Cardiac septum (tissue), 1 donor: ENCODE measurements at places on chromosomes 11 and 22. TPM values are rescaled to one million over a fixed set of nuclear protein-coding genes. Genes with fewer than 3 reads are reported as not detected.
A peak's percentile ranks its signal among the peaks of the same experiment; 100 is the strongest.

- no peak for DNase-seq
These were observed 4.8 kb downstream of the ARHGEF17 start for GRCh38 chr11:73312851-73313327.

Gene TAF1D
- 41.1 TPM for total RNA-seq

DNA sequence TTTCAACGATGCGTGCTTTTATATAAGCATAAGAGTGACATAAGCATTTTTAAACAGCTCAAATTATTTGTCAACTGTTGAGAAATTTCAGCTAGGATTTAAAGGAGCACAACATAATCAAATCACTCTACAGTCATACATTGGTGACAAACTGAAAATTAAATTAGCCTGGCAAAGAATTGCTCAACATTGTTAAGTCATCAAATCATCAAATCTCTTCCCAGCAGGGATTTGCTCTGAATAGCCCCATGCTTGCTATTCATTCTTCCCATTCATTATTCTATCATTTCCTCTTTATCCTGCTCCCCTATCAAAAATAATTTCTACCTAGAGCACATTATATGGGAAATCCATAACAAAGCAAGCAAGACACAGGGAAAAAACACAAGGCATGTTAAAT lies 198.7 kb upstream of the LUZP2 start:
- no peak for DNase-seq

Gene CD3E
- 0.48 TPM for total RNA-seq

- DNase-seq, result no peak
These were observed 15.8 kb downstream of the C11orf54 start for GRCh38 chr11:93757301-93757700.

GRCh38 chr22:47605441-47605840 lies 843.0 kb downstream of the TBC1D22A start:
- DNase-seq, result peak; percentile 27

- DNase-seq, result no peak
These were observed 24.0 kb upstream of the CREB3L1 start for GRCh38 chr11:46253258-46254132.

GRCh38 chr11:129894278-129895125 lies 876 bp downstream of the NFRKB start:
- no peak for DNase-seq

- no peak for DNase-seq
These were observed 10.4 kb upstream of the SREBF2 start for GRCh38 chr22:41822317-41823057.

Gene GLYATL1
- not detected for total RNA-seq

Gene PRDM11
- total RNA-seq, result 20.7 TPM

Gene FERMT3
- total RNA-seq, result 7.8 TPM

GRCh38 chr22:29031227-29032011 lies 30.2 kb downstream of the C22orf31 start:
- no peak for DNase-seq

Gene ZNF214
- 0.67 TPM for total RNA-seq

Gene CRYBA4
- total RNA-seq, result not detected

DNA sequence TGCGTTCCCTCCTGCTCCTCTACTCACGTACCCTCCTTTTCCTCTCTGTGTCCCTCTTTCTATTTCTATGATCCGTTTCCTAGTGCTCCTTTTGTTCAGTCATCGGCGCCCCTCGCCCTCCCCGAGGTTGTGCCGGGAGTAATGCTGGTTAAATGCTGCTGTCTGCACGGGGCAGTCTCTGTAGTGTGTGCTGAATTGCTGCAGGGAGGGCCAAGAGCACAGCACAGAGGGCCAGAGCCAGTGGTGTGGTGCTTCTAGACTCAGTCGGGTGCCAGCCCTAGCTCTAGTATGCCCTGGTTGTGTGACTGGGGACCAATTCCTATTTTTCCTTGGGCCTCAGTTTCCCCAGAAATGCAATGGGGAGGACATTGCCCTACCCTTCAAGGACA lies 98.3 kb downstream of the PKNOX2 start:
- peak; percentile 63 for DNase-seq

Gene CTSW
- total RNA-seq, result 0.83 TPM

DNA sequence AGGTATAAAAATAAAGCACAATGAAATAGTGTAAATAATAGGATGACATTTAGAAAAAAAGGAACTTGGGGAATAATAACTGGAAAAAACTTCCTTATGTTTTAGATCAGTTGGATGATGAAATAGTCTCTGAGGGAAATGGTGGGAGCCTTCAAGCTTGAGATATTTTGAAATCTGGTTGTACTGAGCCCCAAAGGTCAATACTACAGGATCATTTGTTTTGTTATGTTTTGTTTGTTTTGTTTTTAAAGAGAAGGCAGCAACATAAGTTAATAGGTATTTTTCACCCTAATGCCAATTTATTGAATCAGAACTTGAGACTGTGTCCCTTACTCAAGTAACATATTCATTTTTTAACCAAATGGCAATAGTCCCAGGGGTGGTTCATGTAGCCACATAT lies 393.1 kb downstream of the ETS1 start:
- DNase-seq, result no peak

Gene FADD
- total RNA-seq, result 8.6 TPM

Gene FXYD2
- 1.6 TPM for total RNA-seq

- DNase-seq, result no peak
These were observed 112.3 kb downstream of the ADAMTS15 start for GRCh38 chr11:130560781-130561109.

Gene NXPE2
- 0.22 TPM for total RNA-seq

Gene CRACR2B
- 12.2 TPM for total RNA-seq

Gene ZFP91
- total RNA-seq, result 63.1 TPM

DNA sequence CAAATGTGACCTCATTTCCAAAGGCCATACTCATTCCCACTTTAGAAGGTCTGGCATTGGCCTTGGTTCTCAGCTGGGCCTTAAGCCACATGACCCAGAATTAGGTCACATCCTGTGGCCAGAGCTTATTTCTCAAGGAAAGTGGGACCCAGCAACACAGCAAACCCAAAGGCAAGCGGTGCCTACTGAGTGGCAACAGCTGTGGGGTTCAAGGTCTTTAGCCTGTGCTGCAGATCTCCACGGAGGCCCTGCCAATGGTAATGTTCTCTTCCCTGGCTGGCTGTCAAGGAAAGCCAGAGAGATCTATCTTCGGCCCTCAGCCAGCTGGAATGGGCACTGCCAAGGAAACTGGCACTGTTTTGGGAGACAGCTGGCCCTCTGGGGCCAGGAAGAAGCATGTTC lies 41.5 kb upstream of the TP53I11 start:
- no peak for DNase-seq

DNA sequence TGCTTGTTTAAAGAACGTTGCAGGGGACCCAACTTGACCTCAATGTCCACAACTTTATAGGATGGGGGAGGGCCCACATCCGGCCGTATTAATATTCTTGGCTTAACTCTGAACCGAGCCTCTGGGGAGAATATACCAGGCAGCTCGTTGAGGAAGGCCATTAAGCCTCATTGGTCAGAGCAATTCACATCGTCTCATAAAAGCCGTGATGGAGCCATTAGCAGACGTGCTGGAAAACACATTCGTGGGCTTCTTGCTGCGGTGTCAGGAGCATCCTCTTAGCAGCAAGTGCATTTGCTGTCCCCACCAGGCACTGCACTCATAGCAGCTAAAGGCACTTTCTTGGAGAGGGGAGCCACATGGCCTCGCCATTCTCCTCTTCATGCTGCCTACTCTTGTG lies 14.9 kb downstream of the DSCAML1 start:
- no peak for DNase-seq

- no peak for DNase-seq
These were observed 2.9 kb downstream of the MAPK12 start for GRCh38 chr22:50258361-50259292.

- DNase-seq, result no peak
These were observed 10.6 kb upstream of the PPP6R3 start for GRCh38 chr11:68449951-68450350.

- no peak for DNase-seq
These were observed 22.4 kb downstream of the ADM start for GRCh38 chr11:10327254-10327653.
